ENCODE measurements at places on chromosomes 5 and 9.
A peak's percentile ranks its signal among the peaks of the same experiment; 100 is the strongest.

GRCh38 chr5:14591548-14591947, 10.0 kb downstream of the OTULINL start:
- DNase-seq: peak; percentile 64

DNA sequence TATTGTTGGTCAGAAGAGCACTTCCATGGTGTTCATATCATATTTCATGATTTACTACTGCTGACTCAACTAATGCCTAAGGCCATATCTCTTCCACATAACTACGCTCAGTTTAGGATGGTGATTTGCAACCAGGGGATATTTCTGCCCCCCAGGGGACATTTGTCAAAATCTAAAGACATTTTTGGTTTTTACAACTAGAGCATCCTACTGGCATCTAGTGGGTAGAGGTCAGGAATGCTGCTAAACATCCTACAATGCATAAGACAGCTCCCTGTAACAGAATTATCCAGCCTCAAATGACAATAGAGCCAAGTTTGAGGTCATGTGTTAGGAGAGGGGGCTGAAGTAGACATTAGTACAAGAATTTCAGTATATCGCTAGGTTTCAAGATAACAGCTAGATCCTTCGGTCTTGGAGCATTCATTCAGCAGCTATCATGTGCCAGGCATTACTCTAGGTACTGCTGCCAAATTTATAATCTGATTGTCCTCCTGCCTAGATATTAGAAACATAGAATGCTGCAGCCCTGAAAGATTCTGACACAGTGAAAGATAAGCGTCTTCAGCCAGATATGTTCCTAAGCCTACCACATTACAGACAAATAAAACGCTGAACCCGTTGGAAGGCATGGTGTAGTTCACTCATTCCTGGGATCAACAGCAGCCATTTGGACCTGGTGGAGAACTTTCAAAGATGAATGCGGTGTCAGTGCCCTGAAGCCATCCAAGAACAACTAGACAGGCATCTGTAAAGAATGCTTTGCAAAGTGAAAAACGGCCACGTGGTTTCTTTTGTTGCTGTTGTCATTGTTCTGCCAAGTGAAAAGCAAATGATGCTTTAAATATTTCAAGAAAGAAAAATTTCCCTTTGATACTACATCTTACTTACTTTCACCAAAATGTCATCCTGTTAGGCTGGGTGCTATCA, 55.5 kb upstream of the FST start:
- DNase-seq: peak; percentile 72

DNA sequence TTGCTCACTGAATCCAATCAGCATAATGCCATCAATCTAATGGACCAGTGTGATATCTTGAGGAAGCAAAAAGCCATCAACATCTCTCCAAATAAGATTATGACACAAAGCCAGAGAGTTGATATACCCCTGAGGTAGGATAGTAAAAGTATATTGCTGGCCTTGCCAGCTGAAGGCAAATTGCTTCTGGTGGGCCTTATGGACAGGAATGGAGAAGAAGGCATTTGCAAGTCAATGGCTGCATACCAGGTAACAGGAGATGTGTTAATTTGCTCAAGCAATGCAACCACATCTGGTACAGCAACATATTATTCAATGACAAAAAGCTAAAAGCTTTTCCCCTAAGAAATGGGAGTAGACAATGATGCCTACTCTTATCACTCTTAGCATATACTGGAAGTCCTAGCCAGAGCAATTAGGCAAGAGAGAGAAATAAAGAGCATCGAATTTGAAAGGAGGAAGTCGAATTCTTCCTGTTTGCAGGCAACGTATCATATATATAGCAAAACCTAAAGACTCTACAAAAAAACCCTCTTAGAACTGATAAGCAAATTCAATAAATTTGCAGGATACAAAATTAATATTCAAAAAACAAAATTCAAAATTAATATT, 216.1 kb upstream of the RASA1 start:
- no peak for DNase-seq

- DNase-seq: no peak
Measured at GRCh38 chr5:95956021-95956899, 5.4 kb downstream of the ELL2 start.

GRCh38 chr5:57863661-57864060, 381.1 kb upstream of the ACTBL2 start:
- DNase-seq: peak; percentile 53
